T-helper 2 cell (primary cell): ENCODE measurements at places on chromosomes 3 and 15.

DNA sequence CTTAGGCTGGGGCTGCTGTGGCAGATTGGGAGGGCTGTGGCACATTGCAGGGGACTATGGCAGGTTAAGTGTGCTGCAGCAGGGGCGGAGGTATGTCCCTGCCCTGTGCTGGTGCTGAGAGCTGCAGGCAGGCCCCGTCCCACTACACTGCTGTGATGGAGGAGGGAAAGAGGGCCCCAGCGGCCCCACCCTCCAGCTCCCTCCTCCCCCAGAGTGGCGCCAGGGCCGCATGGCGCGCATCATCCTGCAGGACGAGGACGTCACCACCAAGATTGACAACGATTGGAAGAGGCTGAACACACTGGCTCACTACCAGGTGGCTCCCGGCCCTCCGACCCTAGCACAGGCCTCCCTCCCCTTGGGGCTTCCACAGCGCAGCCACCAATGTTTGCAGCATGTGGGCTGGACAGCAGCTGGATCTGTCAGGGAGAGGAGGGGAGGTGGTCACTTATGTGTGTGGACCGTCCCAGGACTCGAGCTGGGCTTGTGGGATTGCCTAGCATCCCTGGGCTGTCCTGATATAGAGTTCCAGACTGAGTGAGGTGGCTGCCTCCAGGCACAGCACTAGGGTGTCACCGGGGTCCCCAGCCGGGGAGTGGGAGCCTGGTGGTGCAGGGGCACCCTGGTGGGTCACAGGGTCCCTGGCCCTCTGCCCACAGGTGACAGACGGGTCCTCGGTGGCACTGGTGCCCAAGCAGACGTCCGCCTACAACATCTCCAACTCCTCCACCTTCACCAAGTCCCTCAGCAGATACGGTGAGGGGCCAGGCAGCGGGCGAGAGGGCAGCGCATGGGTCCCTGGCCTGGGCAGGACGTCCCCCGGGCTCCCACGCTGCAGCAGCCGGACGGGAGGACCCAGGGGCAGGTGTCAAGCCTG is 46.1 kb downstream of the PLXNA1 start:
- DNase-seq, result no peak

DNA sequence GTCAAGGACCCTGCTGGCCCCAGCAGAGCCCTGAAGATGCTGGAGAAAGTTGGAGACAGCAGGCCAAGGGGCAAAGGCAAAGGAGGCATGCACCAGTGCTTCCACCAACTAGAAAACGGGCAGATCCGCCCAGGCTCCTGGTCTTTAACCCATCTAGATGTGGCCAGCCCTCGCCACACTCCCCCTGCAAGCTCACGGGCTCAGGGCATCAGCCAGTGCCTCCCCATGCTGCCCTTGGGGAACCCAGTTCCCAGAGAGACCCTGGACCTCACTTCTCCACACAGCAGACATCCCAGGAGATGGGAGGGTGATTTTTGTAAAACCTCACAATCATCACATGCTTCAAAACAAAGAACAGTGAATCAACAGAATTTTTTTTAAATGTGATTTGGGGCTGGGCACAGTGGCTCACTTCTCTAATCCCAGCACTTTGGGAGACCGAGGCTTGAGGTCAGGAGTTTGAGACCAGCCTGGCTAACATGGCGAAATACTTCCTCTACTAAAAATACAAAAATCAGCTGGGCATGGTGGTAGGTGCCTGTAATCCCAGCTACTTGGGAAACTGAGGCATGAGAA is 24.5 kb downstream of the CYFIP1 start:
- no peak for DNase-seq

DNA sequence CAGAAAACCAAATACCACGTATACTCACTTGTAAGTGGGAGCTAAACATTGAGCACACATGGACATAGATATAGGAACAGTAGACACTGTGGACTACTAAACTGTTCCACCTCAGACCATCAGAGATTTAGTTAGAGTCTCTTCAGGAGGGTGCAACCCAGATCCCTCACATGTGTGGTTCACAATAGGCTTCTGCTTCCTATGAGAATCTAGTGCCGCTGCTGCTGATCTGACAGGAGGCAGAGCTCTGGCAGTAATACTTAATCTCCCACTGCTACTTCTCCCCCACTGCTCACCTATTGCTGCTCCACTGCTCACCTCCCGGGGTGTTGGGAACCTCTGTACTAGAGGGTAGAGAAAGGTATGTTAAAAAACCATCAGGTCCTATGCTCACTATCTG is 533.3 kb downstream of the NSUN3 start:
- no peak for DNase-seq

- no peak for DNase-seq
Measured at GRCh38 chr3:126941721-126942270, 41.1 kb upstream of the PLXNA1 start.

DNA sequence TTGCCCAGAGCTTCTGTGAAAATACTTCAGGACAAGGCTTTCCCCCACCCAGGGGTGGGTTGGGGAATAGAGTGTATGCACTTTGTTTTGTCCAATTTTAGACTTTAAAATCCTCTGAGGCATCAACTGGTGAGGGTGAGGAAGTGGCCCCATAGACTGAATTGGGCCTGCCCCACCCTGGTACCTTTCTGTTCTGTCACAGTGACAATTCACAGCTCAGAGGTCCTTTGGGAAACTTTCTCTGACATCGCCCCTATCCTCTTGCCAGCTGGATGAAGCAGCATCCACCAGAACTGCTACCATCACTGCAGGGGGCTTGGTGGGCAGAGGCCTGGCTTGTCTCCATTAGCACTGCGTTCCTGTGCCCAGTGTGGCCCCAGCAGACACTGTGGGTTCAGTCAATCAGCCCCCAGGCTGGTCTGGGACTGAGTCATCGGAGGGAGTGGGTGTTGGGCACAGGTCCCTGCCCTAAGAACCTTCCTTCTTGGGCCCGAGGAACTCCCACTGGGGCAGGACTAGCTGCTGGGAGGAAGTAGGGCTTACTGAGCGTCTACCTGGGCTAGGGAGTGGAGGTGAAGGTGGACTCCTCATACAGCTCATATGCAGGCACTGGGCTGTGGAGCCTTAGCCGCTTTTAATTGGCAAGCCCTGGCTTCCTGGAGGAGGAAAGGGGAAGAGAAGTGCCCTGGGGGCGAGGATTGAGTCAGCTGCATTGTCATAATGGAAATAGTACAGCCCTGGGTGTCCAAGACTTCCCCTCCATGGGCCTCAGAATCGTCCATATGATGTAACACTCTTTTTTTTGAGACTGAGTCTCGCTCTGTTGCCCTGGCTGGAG is 1.5 kb upstream of the PPM1M start:
- no peak for DNase-seq

DNA sequence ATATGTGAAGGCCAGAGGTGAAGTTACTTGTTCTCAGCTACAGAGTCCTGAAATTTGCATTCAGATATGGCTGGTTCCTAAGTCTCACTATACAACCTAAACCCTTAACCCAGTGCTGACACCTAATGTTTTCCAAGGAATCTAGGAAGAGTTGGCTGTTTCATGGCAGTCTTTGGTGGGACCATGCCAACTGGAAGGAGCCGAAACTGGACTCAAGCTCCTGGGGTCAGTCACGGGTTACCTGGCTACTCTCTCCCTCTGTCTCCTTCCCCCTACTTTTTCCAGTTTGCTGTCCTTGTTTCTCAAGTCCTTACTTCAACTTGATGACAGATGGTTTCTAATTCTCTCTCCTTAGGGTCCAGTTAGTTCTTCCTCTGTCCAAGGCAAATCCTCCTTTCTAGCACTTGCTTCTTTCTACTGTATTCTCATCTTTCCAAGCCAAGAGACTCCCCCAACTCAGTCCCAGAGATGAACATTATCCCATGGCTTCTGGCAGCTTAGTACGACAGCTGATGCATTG is 88.6 kb upstream of the COL6A5 start:
- no peak for DNase-seq

DNA sequence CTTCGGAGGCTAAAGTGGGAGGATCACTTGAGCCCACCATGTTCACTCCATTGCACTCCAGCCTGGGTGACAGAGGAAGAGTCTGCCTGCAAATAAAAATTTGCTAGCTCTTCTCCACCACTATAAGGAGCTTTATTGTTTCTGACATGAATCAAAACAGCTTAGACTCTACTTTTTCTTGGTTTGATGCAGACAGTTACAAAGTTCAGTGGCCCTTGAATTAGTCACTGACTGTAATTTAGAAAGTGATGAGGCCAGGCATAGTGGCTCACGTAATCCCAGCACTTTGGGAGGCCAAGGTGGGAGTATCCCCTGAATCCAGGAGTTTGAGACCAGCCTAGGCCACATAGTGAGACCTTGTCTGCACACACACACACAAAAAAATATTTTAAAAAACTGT is 172.4 kb upstream of the CGNL1 start:
- DNase-seq, result no peak

- DNase-seq, result no peak
Measured at GRCh38 chr3:117719316-117719926, 1009.8 kb downstream of the TUSC7 start.

DNA sequence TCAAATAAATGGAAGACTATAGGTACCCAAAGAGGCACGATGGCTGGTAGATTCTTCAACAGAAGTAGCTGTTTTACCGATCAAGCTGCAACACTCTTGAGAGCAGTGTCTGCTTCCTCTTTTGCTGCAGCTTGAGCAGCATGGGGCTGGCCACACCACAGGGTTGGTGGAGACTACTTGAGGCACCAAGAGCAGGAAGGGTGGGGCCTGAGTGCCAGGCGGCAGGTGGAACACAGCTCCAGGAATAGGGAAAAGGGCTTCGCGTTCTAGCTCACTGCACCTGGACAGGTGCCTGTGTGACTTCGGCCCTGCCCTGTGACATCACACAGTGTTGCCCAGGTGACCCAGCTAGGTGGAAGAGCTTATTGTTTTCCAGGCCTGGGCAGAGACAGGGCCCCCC is at the start of gene CCDC33:
Gene CCDC33, plus strand, starts transcription at position 365 of the 400 bp plus-strand sequence. CDS start 394 bp downstream, outside the sequence.
- DNase-seq, result no peak

DNA sequence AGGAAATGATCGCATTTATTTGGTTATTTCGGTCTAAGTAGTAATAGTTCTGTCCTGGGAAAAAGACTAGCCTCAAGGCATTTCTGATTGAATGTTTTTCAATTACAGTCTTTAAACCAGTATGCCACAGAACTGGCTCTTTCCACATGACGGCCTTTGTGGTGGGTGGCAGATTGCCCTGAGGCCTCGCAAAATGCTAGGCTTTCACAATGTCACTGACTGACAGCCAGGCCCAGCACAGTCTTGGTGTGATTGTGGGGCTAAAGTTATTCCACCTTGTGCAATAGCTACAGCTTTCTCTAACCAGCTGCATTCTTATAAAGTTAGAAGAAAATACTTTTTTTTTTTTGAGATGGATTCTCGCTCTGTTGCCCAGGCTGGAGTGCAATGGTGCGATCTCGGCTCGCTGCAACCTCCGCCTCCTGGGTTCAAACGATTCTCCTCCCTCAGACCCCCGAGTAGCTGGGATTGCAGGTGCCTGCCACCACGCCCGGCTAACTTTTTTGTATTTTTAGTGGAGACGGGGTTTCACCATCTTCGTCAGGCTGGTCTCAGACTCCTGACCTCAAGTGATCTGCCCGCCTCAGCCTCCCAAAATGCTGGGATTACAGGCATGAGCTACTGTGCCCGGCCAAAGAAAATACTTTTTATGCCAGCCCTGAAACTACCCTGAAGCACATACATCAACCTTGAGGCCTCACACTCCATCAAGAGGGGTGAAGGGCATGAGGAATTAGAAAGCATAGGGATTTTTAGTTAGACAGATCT is 2.5 kb upstream of the ADIPOQ start:
- DNase-seq, result no peak

DNA sequence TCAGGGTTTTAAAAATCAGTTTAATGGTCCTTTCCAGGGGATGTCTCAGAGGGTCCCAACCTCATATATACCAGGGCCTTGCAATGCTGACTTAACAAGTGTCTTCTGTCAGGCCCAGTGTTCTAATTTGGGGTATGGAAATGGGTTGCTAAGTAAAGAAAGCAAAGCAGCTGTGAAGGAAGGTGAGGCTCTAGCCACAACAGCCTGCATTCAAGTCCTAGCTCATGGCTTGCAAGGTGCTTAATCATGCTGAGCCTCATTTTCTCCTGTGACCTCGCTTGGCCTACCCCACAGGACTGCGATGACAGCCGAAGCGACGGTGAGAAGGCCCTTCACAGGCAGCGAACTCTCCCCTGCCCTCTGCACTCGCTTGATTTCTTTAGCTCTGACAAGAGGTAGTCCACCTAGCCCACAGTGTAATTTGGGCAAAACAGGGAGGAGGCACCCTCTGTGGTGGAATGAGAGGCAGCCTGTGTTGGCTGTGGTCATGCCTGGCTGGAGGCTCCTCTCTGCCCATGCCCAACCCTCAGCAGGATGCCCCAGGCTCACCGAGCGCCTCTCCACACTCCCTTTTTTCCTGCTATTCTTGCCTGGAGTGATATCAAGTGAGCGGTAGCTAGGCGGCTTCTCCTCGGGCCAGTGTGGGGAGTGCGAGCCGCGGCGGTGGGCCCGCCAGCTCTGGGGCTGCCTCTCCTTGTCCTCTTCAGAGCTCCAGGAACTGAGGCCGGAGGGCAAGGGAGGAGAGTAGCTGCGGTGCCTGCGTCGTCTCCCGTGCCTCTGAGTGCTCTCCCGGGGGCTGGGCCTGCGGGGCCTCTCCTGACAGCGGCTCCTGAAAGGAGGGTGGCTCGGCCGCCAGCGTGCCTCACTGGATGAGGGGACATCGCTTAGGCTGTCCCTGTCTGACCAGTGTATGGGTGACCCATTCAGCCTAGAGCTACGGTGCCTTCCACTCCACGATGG is 29.2 kb downstream of the ILDR1 start:
- DNase-seq, result no peak

GRCh38 chr3:174775603-174776002 is 83.5 kb upstream of the NAALADL2 start:
- no peak for DNase-seq

- DNase-seq, result peak; percentile 21
Measured at GRCh38 chr3:51391566-51392354, 675 bp downstream of the RBM15B start.

- DNase-seq, result no peak
Measured at GRCh38 chr3:147582642-147583041, 173.5 kb downstream of the ZIC1 start.

- DNase-seq, result no peak
Measured at GRCh38 chr3:197000211-197000610, 29.4 kb downstream of the MELTF start.

DNA sequence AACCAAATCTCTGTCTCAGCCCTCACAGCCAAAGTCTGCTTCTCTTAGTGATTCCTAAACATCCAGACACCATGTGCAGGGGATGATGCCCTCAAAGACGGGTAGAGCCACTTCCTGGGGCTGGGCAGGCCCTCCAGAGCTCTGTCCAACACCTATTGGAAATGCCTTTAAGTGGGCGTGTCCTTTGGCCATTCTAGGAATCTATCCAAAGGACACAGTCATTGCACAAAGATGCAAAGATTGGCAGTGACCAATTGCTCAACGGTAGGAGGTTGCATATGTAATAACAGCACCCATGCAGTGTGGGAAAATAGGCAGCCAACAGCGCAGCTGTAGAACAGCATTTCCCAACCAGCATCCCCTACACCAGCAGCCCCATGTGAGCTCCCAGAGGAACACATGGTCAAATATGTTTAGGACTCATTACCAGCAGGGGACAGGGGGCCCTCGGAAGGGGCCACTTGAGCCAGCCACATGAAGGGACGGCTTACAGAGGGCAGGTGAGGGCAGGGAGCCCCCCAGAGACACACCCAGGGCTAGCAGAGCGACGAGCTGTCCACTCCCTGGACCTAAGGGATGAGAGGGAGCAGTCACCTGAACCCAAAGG is 142.8 kb upstream of the IQSEC1 start:
- DNase-seq, result no peak

GRCh38 chr15:91077029-91077428 is 23.0 kb upstream of the SV2B start:
- no peak for DNase-seq
